ENCODE measurements at places on chromosomes 1 and 21.

DNA sequence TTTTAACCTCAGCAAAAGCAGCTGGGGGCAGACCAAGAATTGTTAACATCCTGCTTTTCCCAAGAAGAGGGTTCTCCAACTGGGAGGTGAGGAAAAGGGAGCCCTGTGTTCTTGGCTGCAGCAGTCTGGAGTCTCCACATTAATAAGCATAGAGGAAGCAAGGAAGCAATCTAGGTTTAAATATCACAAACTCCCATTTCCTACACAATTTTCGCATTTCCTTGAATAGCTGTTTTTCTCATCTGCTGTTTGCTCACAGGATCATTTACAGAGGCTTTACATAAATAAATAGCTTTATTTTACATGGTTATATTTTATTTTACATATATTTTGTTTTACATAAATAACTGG is 124.0 kb downstream of the TRIM33 start:
- no peak for DNase-seq

DNA sequence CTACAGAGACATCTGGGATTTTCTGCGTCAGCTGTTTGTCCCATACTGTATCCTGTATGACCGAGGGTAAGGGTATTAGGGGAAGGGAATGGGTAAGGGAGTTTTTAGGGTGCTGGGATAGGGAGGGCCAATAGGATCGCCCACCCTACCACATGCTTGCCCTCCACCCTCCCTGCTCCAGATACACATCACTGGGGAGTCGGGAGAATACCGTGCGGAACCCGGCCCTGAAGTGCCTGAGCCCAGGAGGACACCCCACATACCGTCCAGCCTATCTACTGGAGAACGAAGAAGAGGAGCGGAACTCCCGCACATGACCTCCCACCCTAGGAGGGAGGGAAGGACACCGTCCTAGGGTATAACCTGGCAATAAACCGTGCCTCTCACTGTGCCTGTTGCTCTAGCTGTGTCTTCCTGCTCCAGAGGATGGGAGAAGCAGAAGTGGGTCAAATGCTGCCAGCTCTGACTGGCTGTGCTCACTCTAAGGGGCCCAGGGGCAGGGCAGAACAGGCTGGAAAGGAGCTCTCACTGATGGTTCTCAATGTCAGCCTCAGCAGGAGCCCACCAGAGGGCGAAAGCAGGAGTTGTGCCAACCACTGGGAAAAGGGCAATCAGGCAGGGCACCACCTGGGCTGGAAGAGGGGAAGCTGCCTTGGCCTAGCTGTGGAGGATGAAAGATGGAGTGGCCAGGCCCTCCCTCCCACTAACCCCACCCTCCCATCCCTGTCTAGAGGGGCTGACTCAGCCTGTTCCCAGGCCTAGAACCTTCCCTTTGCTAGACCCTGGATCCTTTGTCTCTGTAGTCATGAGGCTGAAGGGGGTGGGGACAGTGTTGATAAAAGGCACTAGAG is 440 bp upstream of the LENEP start:
- DNase-seq = no peak

DNA sequence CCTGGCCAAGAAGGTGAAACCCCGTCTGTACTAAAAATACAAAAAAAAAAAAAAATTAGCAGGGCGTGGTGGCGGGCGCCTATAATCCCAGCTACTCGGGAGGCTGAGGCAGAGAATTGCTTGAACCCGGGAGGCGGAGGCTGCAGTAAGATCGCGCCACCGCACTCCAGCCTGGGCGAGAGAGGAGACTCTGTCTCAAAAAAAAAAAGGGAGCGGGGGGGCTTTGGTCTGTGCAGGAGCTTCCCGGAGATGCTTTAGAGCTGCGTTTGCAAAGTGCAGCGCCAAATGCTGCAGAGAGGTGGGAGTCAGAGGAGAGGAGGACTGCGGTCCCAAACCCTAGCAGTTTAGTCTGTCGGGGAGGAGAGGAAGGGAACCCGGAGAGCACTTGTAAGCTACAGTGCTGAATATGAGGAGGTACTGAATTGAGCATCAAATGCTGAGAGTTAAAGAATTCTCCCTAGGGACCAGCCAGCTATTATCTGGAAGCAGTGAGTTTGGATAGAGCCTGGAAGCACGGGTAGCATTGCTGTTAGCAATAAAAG is 569 bp downstream of the FALEC start:
- DNase-seq = no peak

DNA sequence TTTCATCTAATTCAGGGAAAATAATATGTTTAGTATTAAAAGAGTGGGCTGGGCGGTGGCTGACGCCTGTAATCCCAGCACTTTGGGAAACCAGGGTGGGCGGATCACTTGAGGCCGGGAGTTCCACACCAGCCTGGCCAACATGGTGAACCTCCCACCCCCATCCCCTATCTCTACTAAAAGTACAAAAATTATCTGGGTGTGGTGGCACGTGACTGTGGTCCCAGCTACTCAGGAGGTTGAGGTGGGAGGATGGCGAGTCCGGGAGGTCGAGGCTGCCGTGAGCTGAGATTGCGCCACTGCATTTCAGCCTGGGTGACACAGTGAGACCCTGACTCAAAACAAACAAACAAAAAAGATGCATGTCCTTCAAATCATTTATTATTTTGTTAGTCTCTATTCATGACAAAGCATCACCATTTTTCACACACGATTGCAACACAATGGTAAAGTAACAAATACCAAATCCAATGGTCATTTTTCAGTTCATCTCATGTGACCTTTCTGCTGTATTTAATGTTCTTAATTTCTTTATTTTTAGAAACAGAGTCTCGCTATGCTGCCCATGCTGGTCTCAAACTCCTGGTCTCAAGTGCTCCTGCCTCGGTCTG is 1.0 kb downstream of the MSH4 start:
- no peak for DNase-seq

DNA sequence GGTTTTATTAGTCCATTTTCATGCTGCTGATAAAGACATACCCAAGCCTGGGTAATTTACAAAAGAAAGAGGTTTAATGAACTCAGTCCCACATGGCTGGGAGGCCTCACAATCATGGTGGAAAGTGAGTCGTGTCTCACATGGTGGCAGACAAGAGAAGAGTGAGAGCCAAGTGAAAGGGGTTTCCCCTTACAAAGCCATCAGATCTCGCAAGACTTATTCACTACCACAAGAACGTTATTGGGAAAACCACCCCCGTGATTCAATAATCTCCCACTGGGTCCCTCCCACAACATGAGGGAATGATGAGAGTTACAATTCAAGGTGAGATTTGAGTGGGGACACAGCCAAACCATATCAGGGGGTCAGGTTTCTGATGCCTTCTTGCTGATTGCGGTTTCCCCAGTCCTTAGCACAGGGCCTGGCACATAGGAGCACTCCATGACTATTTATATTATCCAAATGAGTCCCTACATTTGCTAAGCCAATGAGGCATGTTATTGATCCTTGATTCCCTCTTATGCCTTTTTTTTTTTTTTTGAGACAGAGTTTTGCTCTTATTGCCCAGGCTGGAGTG is 35.3 kb upstream of the PAXBP1 start:
- DNase-seq = no peak

- DNase-seq = peak; percentile 75
Measured at GRCh38 chr1:32818804-32819541, 1.5 kb downstream of the S100PBP start.

GRCh38 chr1:8115769-8116167 is 89.7 kb upstream of the ERRFI1 start:
- DNase-seq = no peak

- DNase-seq = no peak
Measured at GRCh38 chr1:205294175-205294917, 27.2 kb downstream of the NUAK2 start.

- no peak for DNase-seq
Measured at GRCh38 chr21:35134309-35134708, 85.2 kb upstream of the RUNX1 start.

DNA sequence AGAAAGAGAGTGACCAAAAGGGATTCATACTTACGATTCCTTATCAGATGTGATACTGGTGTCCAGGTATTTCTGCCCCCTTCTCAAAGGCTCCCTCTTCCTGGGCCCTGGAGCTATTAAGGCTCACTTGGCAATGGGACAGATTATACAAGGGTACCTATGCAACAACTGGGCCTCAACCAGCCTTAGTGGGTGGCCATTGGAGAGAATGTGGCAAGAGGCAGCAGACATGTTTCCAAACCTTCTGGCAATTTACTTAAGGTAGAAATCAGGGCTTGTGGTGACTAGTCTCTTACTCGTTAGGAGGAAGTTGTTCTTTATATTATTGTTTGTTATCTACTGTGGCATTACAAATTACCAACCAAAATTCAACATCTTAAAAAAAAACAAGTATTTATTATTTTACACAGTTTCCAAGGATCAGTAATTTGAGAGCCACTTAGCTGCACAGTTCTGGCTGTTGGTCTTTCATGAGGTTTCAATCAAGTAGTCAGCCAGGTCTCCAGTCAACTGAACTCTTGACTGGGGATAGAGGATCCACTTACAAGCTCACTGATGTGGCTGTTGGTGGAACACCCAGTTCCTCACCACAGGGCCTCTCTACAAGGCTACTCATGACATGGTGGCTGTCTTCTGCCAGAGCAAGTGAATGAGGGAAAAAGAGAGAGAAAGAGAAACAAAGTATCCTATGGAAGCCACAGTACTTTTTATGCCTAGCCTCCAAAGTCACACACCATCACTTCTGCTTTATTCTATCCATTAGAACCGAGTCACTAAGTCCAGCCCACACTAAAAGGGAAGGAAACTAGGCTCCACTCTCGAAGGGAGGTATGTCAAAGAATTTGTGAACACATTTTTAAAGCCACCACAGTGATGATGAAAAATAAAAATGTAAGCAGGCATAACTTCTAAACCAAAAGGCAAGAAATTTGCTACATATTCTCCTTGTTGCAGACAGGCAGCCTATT is 10.7 kb downstream of the ZNF648 start:
- no peak for DNase-seq

GRCh38 chr1:229913489-229913888 is 153.5 kb upstream of the GALNT2 start:
- no peak for DNase-seq

GRCh38 chr1:36397083-36397377 is 678 bp downstream of the LSM10 start:
- no peak for DNase-seq

DNA sequence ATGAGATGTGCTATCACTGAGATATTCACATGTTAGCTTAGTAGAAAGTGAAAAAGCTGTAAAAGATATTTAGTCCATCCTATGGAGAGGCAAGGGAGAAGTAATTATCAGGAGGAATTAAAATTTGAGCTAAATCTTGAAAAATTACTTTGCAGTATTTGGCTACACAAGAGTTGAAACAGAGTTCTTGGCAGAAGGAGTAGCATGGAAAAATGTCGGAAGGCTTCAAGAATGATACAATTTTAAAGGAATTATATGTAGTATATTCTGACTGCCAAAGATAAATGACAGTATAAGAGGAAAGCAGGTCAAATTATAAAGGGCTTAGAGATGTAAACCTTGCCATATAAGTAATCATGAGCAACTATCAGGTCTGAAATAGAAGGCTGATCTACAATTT is 518.9 kb downstream of the BRINP3 start:
- DNase-seq = no peak

DNA sequence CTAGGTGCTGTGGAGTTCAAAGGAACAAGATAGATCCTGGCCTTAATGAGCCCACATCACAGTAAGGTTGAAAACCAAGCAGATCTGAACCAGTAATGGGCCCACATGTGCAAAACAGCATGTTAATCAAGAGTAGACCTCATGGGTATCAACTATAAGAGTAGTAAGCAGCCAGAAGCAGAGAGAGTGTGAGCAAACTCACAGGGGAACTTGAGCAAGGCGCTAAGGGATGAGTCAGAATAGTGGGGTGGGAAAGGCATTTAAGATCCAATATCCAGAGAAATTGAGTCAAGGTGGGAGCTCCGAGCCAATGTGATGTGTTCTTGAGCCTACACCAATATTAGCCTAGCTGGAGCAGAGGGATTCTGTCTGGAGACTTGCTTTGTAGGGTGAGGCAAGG is 52.4 kb upstream of the GJA5 start:
- DNase-seq = no peak

GRCh38 chr1:154574716-154575115 is 7.1 kb downstream of the CHRNB2 start:
- DNase-seq = no peak

- peak; percentile 58 for DNase-seq
Measured at GRCh38 chr1:38026592-38027200, 14.2 kb downstream of the UTP11 start.

DNA sequence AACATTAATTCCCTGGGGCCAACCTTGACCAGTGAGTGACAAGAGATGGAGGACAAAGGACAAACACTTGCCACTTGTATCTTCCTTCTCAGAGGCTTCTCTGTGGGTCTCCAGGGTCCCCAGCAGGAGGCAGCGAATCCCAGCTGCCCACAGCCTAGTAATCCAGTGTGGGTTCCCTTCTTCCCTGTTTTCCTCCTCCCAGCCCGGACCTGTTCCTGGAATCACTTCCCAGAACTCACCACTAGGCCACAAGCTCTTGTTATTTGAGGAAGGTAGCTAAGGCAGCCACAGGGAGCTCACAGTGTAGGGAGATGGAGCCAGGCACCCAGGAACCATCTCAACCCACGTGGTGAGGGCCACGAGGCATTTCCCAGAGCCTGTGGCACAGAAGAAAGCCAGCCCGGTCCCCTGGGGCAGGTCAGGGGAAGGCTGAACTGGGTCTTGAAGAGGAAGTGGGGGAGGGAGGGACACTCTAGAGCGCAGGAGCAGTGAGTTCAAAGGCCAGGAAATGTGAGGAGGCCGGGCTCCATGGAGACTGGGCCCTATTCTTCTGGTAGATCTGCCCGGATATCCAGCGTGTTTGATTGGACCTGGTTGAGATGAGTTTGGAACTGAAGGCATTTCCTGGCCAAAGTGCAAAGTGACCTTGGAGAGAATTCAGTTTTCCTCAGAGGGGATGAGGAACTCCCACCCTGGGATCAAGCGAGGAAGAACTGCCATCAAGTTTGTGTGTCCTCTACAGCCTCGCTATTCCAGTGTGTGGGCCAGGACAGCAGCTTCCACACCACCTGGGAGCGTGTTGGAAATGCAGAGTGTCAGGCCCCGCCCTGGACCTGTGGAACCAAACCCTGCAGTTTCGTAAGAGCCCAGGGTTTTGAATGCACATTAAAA is 20.3 kb upstream of the C2CD2 start:
- DNase-seq = peak; percentile 44

- DNase-seq = peak; percentile 73
Measured at GRCh38 chr21:41369105-41369919, 7.5 kb downstream of the MX2 start.

GRCh38 chr1:15236746-15237145 is 10.3 kb upstream of the FHAD1 start:
- DNase-seq = no peak

GRCh38 chr1:226638001-226638601 is 89.5 kb downstream of the STUM start:
- DNase-seq = no peak

DNA sequence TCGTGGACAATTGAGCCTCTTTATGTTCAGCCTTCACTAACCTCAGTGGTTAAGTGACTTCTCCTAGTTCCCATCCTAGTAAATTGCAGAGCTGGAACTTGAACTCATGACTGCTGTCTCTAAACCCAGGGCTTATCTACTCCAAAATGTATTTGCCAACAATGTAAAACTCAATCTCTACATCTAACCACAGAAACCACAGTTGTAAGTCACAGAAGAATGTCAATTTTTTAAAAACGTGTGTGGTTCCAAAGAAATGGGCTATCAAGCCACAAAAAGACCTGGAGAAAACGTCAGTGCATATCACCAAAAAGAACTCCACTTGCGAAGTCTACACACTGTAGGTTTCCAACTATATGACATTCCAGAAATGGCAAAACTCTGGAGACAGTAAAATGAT is 172.6 kb upstream of the HMCN1 start:
- no peak for DNase-seq

GRCh38 chr1:18244762-18245161 is 137.2 kb downstream of the IGSF21 start:
- DNase-seq = no peak

GRCh38 chr1:21379571-21379970 is 60.4 kb upstream of the NBPF3 start:
- no peak for DNase-seq

Measured in GM13977 (cell line).